Left renal pelvis (tissue), 4 donors: ENCODE measurements at places on chromosomes 1 and 21. TPM values are rescaled to one million over a fixed set of nuclear protein-coding genes. Genes with fewer than 3 reads are reported as not detected.
A peak's percentile ranks its signal among the peaks of the same experiment; 100 is the strongest.

DNA sequence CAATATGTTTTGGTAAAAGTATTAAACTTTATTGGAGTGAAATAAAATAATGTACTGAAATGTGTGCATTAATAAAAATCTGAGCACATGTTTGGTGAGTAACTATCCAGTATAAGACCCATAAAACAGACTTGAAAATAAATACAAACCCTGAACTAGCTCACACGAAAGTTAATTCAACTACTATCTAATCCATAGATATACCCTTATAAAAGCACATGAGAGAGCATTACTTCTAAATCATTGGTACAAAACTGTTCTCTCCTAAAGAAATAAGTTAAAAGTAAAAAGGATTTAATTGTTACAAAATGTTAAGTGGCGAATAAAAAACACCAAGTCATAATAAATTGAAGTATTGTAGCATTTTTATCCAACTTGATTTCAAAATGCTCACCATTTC lies 295.6 kb downstream of the PTPRC start:
- DNase-seq = no peak

GRCh38 chr1:85022700-85023099 lies 25.6 kb downstream of the MCOLN3 start:
- no peak for DNase-seq

DNA sequence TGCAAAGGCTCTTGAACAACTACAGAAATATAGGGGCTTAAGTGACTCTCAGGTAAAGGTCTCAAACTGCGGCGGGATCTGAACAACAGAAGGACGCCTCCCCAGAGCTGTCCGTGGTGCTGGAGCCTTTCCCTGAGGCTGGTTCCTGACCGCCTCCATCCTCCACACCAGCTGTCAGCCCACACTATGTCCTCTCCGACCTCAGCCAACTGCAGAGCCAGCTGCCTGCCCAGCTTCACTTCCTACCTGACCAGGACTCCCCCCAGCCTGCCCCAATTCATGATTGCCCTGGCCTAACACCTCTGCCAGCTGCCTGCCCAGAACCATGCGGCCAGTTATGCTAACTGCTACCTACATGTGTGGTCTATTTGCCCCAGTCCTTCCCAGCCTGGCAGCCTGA lies 63.6 kb upstream of the ZC3H12A start:
- peak; percentile 22 for DNase-seq

DNA sequence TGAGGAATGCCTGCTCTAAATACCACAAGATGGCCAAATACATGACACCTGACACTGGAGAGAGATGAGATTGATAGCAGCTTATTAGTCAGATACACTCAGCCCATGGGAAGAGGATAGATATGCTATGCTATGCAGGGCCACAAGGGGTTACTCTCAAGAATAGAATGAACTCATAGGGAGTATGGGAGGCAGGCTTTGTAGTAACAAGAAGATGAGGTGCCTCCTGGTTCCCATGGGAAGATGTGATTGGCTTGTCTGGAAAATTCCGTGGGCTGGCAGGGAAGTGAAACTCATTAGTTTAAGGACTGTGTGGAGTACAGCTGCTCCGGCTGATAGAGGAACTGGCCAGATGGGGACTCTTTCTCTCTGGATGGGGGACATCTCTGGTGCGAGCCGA lies 16.5 kb downstream of the CCDC30 start:
- DNase-seq = no peak

- DNase-seq = no peak
These were observed 4.2 kb downstream of the RSPO1 start for GRCh38 chr1:37630426-37631028.

The OR11L1 gene
- not detected for polyA plus RNA-seq
